ENCODE measurements at places on chromosomes 3 and 15.

DNA sequence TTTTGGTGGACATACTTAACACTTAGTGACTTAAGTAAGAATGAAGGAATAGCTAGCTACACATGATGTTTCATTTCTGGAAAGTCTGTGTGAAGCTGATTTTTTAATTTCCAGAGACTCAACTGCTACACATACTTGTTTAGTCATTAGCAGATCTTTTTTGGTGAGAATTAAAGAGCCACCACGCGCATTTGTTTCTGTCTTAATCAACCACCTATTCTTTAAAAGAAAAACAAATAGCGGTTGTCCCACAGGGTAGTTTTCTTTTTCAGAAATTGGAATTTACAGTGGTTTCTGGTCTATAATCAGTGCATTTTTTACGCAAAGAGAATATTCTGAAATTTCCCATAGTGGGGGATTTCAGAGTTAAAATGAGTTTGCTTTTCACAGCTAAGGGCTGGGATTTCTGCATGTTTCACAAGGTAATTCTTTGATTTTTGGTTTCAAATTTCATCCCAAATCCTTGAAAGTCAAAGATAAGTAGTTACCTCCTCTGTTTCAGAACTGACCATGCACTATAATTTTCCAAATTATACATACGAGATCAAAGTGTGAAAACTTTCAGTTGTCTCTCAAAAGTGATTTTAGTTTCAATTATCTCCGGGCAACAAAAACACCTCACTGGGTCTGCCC, 631.0 kb upstream of the GRM7 start:
- no peak for DNase-seq

GRCh38 chr3:42117175-42118008, 26.2 kb downstream of the TRAK1 start:
- DNase-seq = peak; percentile 42

DNA sequence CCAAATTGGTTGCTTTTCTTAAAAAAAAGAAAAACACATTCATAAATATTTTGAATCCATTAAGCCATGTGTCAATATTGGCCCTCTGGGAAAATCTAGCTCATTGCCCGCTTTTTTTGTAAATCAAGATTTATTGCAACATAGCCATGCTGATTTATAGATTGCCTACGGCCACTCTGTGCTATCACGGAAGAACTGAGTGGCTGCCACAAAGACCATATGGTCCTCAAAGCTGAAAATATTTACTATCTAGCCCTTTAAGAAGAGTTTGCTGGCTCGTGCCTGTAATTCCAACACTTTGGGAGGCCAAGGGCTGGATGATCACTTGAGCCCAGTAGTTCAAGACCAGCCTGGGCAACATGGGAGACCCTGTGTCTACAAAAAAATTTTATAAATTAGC, 45.9 kb downstream of the IL5RA start:
- no peak for DNase-seq

DNA sequence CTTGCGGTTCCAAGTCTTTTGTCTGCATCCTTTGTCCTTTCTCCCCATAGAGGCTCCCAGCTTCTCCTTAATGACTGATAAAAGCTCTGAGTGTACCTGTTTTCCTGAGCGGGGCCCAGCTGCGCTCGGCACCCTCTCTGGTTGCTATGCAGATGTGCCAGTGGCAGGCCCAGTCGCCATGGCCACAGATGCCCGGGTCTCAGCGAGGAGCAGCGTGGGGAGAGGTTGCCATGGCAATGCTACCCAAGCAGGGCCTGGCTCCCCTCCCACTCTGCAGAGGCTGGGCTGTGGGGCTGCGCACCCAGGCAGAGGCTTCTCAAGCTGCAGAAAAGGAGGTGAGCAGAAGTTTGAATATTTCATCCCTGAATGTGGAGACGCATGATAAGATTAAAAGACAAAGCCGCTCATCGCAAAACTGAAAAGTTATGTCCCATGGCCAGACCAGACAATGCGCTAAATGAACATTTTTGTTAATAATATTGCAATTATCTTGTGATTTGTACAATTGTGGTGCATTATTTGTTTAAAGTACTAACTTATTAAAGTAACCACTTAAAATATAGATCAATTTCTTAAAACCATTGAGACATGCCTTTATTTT, 66.1 kb downstream of the TPRA1 start:
- no peak for DNase-seq

GRCh38 chr15:89575656-89576416, 567 bp downstream of the TICRR start:
- no peak for DNase-seq

- no peak for DNase-seq
Observed at GRCh38 chr3:36647423-36647853, 116.9 kb downstream of the DCLK3 start.

DNA sequence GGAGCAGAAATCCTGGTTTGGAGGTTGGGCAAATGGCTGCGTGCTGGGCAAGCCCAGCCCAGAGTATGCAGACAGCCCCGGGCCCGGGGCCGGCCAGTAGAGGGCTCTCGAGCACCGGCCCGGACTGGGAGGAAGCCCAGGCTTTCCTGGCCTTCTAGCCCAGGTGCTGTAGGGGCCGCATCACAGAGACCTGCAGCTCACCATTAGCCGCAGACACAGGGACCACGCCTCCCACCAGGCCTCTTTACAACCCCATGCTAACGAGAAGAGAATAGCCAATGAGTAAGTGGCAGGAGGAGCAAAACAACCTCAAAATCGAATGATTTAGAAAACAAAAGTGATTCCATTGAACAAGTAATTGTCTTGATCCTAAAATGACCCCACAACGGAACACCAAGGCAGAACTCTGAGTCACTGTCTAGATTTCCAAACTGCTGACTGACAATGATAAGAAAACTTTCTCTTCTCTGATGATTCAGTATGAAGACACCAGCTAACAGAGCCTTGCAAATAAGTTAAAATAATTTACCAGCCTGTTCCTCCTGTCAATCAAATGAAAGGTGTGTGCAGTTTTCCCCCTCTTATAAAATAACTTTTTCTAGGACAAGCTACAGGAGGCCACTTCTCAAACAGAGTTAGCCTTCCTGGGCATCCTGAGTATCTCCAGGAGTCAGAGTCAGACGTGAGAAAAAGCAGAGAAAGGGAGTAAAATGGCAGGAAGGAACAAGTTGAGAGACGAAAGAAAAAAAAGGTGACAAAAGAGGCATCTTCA, 102.2 kb downstream of the DGKG start:
- peak; percentile 77 for DNase-seq
